ENCODE measurements at places on chromosomes 12 and 14.

DNA sequence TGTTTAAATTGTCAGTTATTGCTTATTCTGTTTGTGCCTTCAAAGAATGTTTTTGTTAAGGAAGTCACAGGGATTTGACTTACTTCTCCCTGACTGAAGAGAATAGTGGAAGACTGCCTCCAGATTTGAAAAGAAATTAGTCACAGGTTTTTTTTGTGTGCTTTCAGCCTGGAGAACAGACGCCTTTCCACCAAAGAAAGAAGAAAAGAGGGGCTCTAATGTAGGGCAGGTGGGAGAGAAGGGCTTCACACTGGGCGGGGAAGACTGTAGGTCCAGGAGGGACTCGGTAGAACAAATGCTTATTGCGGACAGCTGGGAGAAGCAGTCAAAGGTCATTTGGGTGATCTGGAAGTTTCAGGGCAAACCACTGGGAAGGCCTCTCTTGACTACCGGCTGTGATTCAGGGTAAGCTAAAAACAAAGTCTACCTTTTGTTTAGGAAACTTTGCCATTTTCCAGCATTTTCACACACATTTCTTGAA is 76.8 kb downstream of the SAMD4A start:
- DNase-seq = no peak

DNA sequence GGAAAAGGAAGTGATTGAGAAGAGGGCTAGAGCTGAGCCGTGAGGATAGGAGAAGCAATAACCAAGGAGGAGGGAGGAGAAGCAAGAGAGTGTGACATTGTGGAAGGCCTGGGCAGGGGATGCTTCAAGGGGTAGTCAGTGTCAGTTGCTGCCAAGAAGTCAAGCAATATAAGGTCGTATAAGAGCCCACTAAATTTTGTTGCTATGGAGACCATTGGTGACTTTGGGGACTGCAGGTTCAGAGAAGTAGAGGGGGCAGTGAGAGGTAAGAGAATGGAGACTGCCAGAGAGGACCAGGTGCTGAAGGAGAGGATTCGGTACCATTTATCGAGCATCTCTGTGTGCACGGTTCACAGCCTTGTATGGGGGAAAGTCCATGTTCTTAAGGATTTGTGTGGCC is 3.1 kb upstream of the ATXN3 start:
- no peak for DNase-seq

- DNase-seq = no peak
Measured at GRCh38 chr12:130965668-130966067, 12.0 kb downstream of the ADGRD1 start.

DNA sequence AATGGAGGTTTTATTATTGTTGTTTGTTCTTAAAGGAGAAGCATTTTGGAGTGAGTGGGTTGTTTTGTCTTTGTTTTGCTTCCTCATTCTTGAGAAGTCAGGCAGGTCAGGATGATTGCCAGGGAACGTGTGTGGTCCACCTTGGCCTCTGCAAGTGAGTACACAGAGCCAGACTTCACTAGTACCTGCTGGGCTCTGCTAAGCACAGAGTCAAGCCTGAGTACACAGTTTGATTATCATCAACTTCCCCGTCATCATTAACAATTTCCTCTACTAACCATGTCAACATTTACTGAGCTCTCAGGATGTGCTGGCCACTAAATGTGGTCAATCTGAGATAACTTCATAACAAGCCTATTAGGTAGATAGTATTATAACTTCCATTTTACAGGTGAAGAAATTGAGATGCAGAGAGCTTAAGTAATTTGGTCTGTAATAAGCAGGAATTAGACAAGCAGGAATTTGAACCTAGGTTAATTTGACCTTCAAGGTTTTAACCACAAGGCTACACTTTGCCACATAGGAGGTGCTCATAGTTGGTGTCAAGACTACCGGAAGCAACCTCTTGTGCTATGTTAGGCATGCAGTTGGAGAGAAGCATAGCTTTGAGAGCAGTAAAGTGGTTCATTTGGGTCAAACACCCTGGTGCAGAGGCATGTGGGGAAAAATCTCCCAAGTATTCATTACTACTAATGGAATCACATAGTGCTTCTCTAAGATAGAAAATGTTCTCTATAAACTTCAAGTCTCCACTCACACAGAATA is 178.3 kb downstream of the NUAK1 start:
- no peak for DNase-seq

- no peak for DNase-seq
Measured at GRCh38 chr12:80781313-80781712, 64.6 kb downstream of the MYF5 start.

GRCh38 chr12:90084018-90084417 is 375.4 kb upstream of the ATP2B1 start:
- DNase-seq = no peak

DNA sequence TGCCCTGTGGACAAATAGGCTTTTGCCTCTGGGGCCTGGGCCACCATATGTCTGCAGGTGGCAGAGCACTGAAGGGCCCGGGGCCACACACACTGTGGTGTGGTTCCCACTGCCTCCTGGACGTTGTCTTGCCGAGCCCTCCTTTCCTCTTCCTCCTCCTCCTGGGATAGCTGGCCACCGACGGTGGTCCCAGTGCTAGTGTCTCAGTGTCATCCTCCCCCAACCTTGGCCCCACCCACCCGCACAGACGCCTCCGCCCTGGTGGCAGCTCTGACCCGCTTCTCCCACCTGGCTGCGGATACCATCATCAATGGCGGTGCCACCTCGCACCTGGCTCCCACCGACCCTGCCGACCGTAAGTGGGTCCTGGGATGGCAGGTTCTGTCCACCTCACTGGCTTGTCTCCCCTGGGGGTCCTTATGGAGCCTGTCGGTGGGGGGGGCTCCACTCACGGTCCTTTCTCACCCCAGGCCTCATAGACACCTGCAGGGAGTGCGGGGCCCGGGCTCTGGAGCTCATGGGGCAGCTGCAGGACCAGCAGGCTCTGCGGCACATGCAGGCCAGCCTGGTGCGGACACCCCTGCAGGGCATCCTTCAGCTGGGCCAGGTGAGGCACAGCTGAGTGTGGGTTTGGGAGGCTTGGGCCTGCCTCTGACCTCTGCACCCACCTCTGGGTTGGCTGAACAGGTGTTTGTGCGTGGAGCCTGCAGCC is 23.5 kb downstream of the HIP1R start:
- DNase-seq = no peak

DNA sequence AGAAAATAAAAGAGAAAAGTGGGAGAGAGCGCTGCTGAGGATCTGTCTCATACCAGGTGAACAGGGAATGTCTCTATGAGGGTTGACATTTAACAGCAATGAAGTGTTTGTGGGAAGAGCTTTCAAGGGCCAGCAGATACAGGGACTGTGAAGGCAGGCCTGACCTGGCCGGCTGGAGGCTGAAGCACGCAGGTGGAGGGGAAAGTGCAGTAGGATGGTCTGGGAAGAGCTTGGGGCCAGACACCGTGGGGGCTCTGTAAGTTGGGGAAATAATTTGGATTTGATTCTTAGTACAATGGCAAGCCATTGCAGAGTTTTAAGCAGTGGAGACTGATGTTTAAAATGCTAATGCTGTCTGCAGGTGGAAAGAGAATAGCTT is 23.8 kb upstream of the DHRS2 start:
- no peak for DNase-seq

DNA sequence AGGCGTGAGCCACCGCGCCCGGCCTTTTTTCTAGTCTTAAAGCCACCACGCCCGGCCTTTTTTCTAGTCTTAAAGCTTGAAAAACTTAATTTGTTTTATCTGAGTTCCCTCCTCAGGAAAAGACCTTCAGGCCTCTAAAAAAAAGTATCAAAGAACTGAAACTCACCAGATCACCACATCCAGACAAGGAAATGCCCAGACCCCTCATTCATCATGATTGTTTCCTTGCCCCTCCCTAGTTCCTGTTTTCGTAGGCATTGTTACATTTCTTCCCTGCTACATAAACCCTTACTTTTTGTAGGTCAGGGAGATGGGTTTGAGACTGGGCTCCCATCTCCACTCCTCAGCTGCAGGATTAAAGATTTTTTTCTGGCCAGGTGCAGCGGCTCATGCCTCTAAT is 21.1 kb upstream of the VWF start:
- DNase-seq = no peak

DNA sequence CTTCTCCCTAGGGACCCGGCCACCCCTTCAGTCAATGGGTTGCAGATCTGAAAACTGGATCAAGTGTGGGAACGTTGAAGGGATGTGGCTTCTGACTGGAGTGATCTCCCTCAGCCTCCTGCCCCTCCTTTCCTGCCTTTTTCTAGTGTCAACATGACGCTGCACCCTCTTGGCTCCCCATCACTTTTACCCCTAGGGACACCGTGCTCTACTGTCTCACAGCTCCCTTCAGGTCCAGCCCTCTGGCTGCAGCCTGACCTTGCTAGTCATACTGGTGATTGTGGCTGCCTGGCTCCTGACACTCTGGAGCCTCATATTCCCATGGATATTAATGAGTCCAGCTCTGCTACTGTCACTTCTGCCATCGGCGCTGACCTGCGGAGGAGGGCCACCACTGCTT is 51.5 kb upstream of the RASSF3 start:
- no peak for DNase-seq

- no peak for DNase-seq
Measured at GRCh38 chr12:46385438-46385837, 12.9 kb upstream of the SLC38A2 start.

- DNase-seq = no peak
Measured at GRCh38 chr12:126507231-126507630, 1442.0 kb downstream of the AACS start.

- DNase-seq = no peak
Measured at GRCh38 chr12:63064080-63064479, 86.9 kb downstream of the AVPR1A start.

- DNase-seq = no peak
Measured at GRCh38 chr12:85468356-85469157, 188.5 kb downstream of the ALX1 start.

DNA sequence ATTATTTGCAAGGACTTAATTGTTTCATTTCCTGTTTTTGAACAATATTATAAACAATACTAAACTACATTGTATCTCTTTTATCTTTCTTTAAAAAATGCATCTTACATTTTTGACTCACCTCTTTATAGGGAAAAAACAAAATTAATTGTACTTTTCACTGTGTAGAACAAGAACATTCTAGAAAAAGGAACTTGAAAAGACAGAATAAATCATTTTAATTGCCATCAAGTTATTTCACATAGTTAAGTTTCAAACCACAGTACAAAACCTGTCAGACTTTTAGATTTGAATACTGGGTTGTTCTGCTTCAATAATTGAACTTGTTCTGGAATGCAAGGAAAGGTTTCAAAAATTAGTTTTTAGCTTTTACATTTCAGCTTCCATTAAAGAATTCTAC is 50.0 kb downstream of the SLC38A6 start:
- no peak for DNase-seq

GRCh38 chr12:13087766-13088165 is 15.7 kb downstream of the GSG1 start:
- no peak for DNase-seq

- no peak for DNase-seq
Measured at GRCh38 chr14:61589691-61590581, 105.4 kb upstream of the HIF1A start.

- no peak for DNase-seq
Measured at GRCh38 chr14:66174453-66174891, 311.7 kb upstream of the CCDC196 start.

DNA sequence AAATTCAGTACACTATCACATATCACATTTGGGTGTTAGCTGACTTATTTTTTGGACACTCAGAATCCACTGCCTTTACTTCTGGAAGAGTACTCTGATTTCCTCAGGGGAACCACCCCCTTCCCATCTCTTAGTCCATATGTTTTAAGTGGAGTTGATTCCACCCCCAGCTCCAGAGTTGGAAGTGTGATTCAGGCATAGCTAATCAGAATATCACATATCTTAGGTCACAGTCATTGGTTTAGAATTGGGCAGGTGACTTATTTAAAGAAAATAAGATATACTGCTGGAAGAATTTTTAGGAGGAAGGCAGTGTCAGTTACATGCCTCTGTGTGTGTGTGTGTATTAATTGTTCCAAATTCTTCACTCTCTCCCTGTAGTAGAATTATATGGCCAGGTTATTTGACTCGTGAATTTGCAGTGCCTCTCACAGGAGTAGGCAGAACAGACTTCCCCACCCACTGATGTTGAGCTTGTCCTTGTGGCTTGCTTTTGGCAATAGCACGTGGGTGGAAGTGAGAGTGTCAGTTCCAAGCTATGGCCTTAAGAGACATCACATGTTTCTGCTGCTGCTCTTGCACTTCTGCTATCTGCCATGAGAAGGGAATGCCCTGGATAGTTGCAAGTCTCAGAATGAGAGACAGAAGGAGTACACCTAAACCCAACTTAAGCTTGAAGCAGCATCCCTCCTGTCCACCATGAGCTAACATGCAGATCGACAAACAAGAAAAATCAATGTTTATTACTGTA is 6.4 kb upstream of the GAS2L3 start:
- peak; percentile 34 for DNase-seq

DNA sequence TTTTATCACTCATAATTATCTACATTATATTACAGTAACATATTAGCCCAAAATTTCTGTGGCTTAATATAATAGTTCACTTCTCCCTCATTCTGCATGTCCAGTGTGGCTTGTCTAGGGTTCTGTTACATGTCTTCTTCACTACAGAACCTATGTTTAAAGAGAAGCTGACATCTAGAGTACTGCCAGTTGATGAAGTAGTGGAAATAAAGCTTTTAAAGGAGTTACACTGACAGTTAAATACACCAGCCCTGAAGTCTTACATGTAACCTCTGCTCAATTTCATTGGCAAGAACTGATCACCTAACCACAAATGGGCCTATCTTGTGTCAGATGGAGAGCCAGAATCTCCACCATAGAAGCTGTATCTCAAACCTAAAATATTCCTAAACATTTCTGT is 32.9 kb downstream of the RPS6KA5 start:
- DNase-seq = no peak

GRCh38 chr12:39033782-39034181 is 128.4 kb upstream of the CPNE8 start:
- DNase-seq = no peak

DNA sequence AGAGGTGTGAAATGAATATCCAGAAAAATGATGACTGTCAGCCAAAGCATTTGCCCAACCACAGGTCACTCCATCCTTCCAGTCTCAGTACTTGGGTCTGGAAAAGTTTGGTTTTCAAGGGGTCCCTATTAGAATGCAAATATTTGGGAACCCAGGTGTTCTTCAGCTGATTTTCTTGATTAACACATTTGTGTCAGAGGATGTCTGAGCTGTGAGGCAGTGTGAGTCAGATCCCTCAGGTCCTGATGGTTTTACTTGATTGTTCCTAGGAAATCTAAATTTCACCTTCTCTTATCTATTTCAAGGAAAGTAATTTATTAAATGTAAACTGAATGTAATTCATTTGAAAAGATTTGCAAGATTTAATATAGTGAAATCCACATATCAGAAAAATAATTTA is 71.5 kb downstream of the SSPN start:
- no peak for DNase-seq

All from GM12891 (cell line).